ENCODE measurements at places on chromosomes 2 and 18.

GRCh38 chr18:37663446-37663845 is 97.8 kb upstream of the CELF4 start:
- DNase-seq, result no peak

- DNase-seq, result no peak
Observed at GRCh38 chr2:4053769-4054493, 350.6 kb downstream of the DCDC2C start.

- peak; percentile 29 for DNase-seq
Observed at GRCh38 chr2:62499430-62500060, 6.5 kb downstream of the TMEM17 start.

DNA sequence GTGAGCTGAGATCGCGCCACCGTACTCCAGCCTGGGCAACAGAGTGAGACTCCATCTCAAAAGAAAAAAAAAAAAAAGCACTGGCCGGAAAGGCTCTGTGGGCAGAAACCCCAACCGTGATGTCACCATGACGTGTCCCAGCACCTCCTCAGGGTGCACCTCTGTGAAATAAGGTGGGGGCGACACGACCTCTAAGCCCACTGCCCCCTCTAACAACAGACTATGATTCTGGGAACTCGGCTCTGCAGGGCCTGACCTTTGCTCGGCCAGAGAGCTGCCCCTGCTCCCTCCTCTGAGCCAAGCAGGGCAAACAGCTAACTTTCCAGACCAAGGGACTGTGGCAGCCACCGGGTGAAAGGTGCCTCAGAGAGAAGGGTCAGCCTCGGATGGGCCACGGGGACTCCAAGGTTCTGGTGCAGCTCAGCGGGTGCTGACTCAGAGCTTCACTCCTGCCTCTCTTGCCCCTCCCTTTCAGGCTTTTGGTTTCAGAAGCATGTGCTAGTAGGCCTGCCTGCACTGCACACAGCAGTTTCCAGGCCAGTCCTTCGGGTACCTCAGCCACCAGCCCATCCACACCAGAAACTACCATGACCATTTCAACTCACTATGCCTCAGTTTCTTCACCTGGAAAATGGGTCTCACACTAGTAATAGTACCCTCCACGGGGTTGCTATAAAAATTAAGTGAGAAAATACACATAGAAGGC is 8.0 kb downstream of the TMBIM1 start:
- DNase-seq, result peak; percentile 23

- DNase-seq, result no peak
Observed at GRCh38 chr2:3313781-3314375, 63.7 kb downstream of the EIPR1 start.

- peak; percentile 32 for DNase-seq
Observed at GRCh38 chr2:217468042-217468830, 534.6 kb downstream of the TNS1 start.

DNA sequence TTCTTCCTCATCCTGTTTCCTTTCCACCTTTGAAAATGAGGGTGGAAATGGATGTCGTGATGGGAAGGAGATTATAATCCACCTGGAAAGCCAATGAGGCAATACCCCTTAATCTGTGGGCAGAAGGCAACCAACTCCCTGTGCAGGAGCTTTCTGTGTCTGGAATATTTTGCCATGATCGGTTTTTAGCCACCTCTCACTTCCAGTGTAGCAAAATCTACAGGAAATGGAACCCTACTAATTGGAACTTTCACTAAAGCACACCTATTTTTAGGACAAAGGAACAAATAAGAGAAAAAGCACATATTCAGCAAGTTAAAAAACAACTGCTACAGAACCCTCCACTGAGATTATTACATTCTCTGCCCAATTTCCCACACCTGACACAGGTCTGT is 112.1 kb upstream of the SMAD7 start:
- no peak for DNase-seq

DNA sequence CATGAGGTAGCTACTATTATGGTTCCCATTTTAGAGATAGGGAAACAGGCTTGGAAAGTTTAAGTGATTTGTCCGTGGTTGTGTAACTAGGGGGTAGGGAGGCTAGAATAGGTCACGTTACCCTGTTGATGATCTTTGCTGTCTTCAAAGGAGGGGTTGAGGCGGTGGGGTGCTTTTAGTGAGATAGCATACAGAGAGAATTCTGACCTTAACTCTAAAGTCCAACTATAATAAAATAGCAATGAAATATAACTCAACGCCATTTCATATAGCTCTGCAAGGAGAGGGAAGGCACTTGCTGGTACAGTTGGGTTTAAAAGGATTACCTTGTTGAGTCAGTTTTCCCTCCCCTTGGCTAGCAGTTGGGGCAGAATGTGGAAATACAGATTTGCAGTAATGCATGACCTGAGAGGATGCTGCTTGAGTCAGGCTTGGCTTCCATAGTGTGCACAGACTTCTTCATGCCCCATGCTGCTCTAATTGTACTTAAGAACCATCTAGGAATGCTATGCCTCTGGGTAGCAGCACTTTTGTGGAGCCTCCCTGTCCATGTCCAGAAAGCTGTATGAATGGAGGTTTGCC is 143.9 kb downstream of the LTBP1 start:
- DNase-seq, result no peak

DNA sequence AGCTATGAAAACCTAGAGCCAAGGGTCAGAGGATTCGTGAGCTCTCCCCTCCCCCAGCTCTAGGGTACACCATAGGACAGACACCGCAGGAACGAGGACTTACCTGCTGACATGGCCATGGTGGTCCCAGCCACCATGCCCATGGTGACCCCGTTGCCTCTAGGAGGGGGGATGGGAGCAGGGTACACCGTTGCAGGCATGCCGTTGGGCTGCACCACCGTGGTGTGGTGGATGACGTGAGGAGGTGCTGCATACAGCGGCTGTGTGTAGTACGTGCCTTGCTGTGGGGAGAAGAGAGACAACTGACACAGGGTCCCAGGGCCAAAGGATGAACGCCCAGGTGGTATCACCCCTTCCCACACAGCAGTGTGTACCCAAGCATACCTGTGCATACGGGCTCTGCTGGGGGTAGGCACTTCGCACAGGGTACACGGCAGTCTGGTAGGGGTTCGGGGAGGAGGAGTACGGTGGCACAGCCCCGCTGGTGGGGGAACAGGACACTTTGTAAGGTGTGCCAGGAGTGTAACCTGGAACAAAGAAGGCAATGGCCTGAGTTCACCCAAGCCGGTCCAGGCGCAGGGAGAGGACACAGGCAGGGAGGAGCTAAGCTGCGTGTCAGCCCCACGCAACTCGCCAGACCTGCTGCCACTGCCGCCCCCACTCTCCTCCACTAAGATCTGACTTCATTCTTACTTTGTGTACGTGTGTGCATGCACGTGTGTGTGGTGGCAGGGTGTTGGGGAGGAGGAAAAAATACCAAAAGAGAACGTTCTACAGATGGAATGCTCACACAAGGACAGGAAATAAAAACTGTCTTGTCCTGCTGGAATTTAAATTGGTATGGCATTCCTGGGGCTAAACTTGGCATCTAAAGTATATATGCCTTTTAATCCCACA is 37.8 kb downstream of the FAM168B start:
- DNase-seq, result peak; percentile 95
